ENCODE measurements at places on chromosomes 4 and X. TPM values are rescaled to one million over a fixed set of nuclear protein-coding genes. Genes with fewer than 3 reads are reported as not detected.

DNA sequence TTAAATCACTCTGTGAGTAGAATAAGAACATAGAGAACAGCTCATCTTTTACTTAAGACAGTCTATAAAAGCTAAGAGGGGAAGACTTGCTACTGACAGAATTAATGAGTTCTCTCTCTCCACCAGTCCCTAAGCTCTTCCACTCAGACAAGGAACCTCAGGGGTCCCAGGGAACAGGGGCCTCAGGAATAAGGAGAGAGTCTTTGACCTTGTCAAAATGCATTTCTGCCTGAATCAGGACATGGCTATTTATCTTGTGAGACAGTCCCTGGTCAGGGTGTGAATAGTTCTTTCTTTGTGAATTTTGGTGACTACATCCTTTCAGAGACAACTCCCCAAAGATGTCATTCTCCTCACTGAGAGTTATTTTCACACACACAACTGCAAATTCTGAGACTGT, 218.7 kb upstream of the HS3ST1 start:
- DNase-seq: no peak

DNA sequence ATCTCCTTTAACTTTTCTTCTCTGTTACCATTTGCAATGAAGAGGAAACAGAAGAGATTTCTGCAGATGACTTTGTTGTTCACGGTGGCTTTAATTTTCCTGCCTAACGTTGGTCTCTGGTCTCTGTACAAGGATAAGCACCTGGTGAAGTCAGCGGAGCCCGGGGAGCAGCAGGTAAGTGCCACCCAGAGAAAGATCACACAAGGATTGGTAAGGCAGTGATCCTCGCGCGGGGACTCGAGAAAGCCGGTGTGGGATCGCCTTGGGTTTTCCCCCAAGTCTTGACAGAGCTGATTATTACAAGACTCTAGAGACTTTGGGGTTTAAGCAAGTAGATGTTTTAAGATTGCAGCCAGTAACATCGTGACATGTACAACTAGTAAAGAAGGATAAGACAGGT, 1.3 kb downstream of the GALNTL6 start:
- DNase-seq: no peak

- DNase-seq: no peak
These were observed 37.5 kb downstream of the MTMR1 start for GRCh38 chrX:150730719-150731118.

GRCh38 chr4:52552778-52553177, 106.3 kb downstream of the USP46 start:
- no peak for DNase-seq

NEXMIF gene
- total RNA-seq: 7.4 TPM

SSX4B gene
- total RNA-seq: not detected

DNA sequence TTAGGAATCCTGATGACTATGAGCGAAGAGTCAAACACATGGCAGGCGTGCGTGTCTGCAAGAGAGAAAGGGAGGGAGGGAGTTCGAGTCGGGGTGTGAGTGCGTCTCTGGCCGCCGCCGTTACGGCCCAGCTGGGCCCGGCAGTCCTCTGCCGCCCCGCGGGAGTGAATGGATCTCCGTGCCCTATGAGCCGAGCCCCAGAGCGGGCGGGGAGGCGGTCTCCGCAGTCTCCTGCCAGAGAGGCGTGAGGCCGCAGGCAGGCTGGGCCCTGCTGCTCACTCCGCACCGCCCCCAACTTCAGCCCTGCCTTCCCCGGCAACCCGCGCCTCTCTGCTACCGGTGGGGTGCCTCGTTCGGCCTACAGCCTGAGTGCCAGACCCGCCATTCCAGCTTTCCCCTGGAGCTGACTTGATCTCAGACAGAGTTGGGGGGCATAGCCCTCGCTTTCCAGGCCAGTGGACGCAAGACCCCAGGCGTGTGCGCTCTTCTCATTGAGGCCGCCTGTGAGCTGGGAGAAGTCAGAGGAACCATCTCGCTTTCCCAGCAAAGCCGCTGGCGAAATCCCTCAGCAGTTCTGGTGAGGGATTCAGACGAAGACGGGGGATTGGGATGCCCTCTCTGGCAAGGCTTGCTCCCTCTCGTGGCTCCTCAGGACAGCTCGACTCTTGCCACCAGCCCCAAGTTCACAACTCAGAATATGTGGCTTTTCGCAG, 1.4 kb downstream of the SLC16A2 start:
- no peak for DNase-seq

GRCh38 chr4:170109586-170110284, 20.0 kb upstream of the AADAT start:
- no peak for DNase-seq

- no peak for DNase-seq
These were observed 5.8 kb downstream of the ANOS1 start for GRCh38 chrX:8726031-8726652.

NIPAL1 gene
- total RNA-seq: 8.7 TPM
